GM12892 (cell line): ENCODE measurements at places on chromosomes 12 and 14.

- DNase-seq: no peak
These were observed 476.9 kb upstream of the PRICKLE1 start for GRCh38 chr12:43066471-43066870.

DNA sequence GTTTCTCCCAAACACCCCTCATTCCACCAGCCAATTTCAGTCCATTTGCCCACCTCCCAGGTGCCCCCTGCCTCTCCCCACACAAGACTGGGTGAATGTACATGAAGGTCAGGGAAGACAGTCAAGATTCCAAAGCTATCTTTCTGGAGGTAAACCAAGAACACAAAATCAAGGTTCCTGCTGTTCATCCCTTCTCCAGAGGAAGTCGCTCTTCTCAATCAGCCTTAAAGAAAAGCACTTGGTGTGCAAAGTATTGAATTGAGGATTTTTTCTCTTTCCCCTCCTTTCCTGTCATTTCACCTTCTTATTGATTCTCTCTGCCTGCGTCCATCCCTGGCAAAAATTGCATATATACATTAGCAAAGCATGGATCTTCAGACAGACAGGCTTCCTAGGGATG is 4.5 kb downstream of the GRIN2B start:
- no peak for DNase-seq

DNA sequence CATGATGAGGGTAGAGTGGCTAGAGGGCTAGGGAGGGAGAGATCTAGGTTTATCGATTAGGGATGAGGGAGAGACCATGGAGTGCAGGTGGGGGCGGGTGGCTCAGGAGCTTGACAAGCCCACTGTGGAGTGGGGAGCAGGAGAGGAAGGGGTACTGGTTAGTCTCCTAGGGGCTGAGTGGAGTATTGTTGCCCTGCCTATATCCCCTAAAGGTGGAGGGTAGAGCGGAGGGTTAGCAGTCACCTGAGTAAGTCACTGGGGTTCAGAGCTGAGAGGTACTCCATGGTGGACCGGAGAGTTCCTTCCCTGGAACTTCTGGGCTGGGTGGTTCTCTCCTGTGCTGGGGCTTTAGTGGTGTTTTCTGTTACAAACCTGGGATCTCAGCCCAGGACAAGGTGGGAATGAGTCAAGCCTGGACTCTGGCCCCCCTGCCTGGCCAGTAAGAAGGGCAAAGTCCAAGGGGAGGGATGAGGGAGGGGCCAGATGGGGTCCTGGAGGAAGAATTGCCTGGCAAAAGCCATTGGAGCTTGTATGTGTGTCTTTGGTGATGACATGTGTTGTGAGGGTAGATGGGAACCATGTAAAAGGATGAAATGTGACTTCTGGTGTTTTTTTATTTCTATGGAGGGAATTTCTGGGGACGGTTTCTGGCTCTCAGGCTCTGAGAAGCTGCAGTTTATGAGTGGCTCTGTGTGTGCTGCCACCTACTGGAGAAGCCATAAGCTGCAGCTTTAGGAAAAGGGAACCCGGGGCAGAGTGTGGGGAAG is at the start of gene CIDEB:
Gene CIDEB, minus strand, starts transcription at position 403 of the 767 bp plus-strand sequence. Its CDS starts 119 bp downstream, at position 284.
- peak; percentile 42 for DNase-seq

GRCh38 chr14:95547626-95548327 is 12.9 kb downstream of the GLRX5 start:
- DNase-seq: no peak

DNA sequence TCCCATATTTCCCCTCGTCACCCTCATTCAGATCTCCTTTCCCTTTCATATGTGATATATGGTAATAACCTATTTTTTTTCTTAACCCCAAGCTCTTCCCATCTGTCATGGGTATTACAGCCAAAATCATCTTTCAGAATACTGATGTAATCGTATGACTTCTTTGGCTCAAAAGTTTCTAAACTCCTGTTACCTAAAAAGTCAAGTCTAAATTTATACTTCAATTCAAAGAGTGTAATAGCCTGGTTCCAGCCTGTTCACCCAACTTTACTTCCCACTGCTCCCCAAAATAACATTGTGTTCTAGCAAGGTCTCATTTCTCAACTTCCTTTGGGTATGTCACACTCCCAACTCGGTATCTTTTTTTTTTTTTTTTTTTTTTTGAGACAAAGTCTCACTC is 48.5 kb downstream of the TBK1 start:
- DNase-seq: no peak

DNA sequence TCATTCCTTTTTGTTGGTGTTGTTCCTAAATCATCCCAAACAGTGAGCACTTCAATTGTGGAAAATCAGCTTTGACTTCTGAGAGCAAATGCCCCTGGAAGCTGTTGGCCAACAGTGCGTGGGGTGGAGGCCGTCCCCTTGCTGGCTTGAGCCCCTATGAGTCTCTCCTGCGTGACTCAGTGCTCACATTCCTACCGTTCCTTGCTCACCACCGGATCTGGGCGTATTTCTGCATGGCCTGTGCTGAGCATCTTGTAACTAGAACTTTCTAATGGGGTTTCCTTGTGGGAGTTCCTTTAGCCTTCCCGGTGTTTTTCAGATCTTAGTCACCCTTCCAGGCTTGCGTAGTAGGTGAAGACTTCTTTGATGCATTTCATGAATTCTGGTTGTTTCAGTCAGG is 14.7 kb downstream of the SERPINA1 start:
- no peak for DNase-seq

- no peak for DNase-seq
These were observed 63.9 kb upstream of the PTGR2 start for GRCh38 chr14:73787486-73788316.

GRCh38 chr14:104730487-104730886 is 6.5 kb downstream of the ADSS1 start:
- no peak for DNase-seq

DNA sequence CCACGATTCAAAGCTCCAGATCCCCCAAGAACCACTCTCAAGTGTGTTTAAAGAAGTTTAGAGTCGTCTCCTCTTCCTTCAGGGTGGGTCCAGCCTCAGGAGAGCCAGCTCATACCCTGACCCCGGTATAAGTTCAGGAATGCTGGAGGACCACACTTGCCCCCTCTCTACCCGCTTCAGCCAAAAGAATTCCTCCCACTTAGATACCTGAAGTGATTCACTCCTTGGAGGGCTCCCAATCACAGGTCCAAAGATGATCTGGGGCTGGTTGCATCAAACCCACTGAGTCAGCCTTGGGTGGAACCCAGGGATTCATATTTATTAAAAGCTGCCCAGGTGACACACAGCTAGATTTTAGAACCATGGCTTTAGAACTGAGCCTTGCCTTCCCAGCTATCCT is 133.5 kb upstream of the PARP11 start:
- DNase-seq: no peak

GRCh38 chr12:104620837-104621531 is 164.2 kb downstream of the CHST11 start:
- DNase-seq: no peak

DNA sequence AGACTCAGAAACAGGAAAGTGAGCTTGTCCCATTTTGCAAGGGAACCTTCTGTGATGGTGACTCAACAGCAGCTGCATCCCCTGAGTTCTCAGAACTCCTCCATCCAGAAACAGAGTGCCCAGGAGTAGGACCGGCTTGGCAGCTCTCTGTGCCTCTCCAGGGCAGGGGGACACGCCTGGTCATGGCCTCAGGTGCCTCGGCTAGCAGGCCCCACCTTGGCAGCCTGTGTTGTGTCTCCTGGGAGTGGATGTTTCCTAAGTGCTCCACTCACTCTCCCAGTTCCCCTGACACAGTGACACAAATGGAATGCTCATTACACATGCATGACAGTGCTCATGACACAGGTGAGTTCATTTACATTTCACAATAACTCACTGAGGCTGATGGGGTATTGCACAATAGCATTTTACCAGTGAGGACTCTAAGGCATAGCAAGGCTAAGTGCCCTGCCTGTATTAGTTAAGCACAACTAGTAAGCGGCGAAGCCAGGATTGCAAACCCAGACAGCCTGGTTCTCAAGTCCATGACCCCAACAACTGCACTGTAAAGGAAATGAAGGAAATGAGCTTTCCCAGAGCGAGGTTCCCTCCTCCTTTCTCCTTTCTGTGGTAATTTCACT is 47.4 kb downstream of the CALM1 start:
- no peak for DNase-seq

DNA sequence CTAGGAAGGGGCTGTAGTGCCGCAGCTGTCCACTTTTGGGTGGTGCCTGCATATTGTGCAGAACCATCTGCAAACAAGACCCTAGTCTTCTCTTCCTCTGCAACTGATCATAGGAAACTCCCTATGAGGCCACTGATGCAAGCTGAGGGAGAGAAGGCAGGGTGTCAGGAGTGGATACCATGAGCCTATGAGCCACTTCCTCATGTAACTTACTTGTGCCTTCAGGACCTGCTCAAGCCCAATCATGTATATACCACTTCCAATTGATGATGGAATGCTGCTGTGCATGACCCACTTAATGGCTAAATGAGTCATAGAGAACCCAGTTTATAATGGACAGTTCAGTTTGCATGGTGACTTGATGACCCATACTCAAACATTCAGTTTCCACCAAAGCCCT is 107.9 kb downstream of the ALG10B start:
- no peak for DNase-seq

DNA sequence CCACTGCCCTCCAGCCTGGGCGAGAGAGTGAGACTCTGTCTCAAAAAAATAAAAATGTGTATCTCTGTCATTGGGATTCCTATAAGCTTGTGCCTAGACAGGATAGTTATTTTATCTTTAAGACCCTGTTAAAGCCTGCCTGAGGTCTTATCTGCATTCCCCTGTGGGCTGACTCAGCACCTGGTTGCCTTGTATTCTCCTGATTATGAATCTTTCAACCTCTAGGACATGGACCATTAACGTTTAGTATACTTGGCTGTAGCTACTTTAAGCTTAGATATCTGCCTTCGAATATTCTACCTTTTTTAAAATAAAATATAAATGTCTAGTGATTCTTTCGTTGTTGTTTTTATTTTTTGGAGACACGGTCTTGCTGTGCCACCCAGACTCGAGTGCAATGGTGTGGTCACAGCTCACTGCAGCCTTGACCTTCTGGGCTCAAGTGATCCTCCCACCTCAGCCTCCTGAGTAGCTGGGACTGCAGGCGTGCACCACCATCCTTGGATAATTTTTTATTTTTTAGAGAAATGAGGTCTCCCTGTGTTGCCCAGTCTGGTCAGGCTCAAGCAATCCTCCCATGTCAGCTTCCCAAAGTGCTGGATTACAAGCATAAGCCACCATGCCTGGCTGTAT is 41.3 kb downstream of the RESF1 start:
- no peak for DNase-seq

DNA sequence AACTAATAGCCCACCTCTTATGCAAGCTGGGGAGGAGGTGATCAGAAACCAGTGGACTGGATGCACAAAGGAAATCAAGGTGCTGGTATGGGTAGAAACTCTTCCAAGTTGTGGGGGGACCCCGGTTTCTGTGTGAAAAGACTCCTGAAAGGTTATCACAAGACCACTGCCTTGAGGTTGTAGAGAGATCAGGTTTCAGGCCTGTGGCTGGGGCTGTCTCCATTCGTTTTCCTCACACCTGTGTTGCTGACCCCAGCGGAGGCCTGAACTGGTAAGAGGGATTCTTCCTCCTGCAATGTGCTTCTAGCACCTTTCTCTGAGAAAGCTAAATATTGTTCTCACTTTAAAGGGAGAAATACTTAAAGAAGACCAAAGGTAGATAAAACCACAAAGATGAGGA is 9.3 kb upstream of the OR4K5 start:
- DNase-seq: no peak

GRCh38 chr14:85788470-85789233 is 258.7 kb downstream of the FLRT2 start:
- no peak for DNase-seq

- no peak for DNase-seq
These were observed 79.2 kb upstream of the RTL1 start for GRCh38 chr14:100982762-100983161.

DNA sequence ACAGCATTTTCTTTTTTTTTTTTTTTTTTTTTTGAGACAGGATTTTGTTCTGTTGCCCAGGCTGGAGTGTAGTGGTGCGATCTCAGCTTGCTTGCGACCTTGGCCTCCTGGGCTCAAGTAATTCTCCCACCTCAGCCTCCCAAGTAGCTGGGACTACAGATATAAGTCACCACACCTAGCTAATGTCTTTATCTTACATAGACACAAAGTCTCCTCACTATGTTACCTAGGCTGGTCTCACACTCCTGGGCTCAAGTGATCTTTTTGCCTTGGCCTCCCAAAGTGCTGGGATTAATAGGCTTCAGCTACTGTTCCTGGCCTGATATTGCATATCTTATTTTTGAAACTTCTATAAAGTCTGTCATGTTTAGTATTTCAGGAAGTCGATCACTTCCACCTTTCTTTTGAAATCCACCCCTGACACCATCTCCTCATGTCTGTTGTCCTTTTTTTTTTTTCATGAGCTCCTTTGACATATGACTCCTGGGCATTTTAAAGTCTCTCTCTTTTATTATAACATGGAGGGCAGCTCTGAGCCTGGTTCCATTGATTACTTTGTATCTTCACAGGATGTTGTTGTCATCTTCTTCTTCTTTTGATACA is 5.9 kb upstream of the A2ML1 start:
- DNase-seq: no peak

DNA sequence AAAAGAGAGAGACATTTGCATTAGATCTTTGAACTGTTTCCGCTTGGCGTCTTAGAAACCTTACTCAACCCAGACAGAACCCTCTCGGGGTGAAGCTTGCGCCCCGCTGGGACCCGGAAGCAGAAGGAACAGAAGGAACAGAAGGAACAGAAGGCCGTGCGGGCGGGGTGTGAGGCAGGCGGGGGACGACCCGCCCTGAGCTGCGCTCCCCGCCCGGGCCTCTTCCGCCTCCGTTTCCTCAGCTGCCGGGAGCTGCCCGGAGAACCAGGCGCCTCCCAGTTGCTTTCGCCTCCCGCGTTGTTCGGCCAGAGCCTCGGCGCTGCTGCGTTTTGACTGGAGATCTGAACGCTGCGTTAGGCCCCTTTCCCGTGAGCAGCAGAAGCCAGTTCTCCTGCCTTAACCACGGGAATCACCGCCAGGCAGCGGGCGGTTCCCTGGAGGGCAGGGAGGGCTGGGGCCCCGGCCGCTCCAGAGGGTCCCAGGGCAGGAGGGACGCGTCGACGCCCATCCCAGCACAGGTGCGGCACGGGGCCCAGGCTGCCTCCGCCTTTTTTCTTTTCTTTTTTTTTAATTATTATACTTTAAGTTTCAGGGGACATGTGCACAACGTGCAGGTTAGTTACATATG is 19.3 kb upstream of the MMP17 start:
- peak; percentile 52 for DNase-seq

- DNase-seq: no peak
These were observed 120.1 kb upstream of the FZD10 start for GRCh38 chr12:130041983-130042812.

GRCh38 chr14:105094193-105094907 is 29.1 kb upstream of the GPR132 start:
- no peak for DNase-seq

- DNase-seq: no peak
These were observed 288.1 kb downstream of the DUSP6 start for GRCh38 chr12:89064151-89064550.

- no peak for DNase-seq
These were observed 59.6 kb downstream of the FBXO33 start for GRCh38 chr14:39372656-39373055.

- DNase-seq: no peak
These were observed 21.6 kb upstream of the CLEC4E start for GRCh38 chr12:8562310-8562709.

- no peak for DNase-seq
These were observed 542.8 kb downstream of the GALC start for GRCh38 chr14:87450193-87450592.

GRCh38 chr14:98015921-98016320 is 1218.7 kb downstream of the VRK1 start:
- no peak for DNase-seq
